ENCODE measurements at places on chromosomes 3 and 15.

- DNase-seq = no peak
Observed at GRCh38 chr15:29656636-29657475, 165.4 kb downstream of the TJP1 start.

GRCh38 chr3:150779402-150779858, 16.5 kb upstream of the SIAH2 start:
- DNase-seq = no peak

GRCh38 chr3:43794776-43795175, 104.0 kb downstream of the ABHD5 start:
- DNase-seq = no peak

GRCh38 chr3:137709011-137709601, 55.0 kb upstream of the SOX14 start:
- no peak for DNase-seq

- DNase-seq = no peak
Observed at GRCh38 chr3:51955175-51955892, at the start of gene GPR62. Gene GPR62 (plus strand): TSS chr3:51955381. CDS start chr3:51955653, 272 bp downstream.

DNA sequence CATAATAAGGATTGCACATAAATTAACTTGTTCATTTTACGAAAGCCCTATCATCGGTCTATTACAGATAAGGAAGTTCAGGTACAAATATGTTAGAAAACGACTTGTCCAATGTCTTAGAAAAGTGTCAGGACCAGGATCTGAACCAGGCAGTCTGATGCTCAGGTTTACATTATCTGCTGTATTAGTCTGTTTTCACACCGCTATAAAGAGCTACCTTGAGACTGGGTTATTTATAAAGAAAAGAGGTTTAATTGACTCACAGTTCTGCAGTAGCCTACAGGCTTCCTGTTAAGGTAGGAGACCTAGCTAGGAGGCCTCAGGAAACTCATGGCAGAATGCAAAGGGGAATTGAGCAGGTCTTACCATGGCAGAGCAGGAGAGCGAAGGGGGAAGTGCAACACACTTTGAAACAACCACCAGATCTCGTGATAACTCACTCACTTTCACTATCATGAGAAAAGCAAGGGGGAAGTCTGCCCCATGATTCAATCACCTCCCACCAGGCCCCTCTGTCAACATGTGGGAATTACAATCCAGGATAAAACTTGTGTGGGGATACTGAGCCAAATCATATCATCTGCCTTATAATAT, 45.8 kb upstream of the GOLIM4 start:
- DNase-seq = no peak

- no peak for DNase-seq
Observed at GRCh38 chr3:171346582-171347300, 113.5 kb downstream of the TNIK start.

DNA sequence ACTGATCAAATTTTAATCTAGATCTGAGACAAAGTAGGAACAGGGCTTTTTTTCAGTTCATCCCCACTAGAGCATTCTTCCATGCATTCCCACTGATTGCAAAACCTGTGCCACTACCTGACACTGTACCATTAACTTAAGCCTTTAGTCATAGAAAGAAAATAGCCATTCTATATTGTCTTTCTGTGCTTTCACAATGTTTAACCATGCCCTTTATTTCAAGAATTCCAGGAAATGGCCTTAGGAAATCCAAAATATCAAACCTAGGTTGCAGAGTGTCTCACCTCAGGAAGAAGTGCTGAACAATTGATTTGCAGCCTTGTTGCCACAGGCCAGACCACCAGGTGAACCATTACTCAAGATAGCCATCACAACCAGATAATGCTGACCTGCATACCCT, 56.2 kb upstream of the TGFBR2 start:
- DNase-seq = no peak

- DNase-seq = no peak
Observed at GRCh38 chr3:19527746-19528145, 379.4 kb downstream of the KCNH8 start.

DNA sequence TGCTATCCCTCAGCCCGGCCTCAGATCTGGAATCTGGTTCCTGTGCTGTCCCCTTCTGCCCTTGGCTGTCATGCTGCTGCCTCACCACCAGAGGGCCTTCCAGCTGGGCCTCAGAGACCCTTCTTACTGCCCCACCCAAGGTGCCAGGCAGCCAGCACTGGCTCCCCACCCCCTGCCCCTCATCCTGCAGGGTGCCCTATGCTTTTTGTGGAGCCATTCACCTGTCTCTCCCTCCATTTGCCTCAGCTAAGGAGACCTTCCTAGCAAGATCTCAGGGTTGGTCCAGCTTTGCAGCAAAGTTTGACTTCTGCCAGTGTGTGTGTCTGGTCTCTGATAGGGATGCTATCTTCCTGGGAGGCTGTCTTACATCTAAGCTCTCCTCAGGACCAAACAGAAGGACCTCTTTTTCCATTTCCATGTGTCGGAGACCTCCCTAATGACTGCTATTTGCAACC, 1.9 kb upstream of the VWA5B2 start:
- peak; percentile 22 for DNase-seq

- no peak for DNase-seq
Observed at GRCh38 chr3:112379020-112379690, 46.2 kb downstream of the CD200 start.

DNA sequence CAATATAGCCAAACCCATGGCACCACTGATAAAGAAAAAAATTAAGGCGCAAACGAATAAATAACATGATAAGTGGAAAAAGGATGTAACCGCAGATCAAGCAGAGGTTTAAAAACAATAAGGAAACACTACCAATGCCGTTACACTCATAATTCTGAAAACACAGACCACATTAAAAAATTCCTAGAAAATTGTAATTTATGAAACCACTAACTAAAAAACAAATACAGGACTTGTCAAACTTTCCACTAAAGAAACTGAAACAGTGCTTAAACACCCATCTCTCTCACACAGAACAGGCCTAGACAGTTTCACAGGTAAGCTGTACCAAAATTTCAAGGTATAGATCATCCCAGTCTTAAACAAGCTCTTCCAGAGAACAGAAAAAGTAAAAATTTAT, 28.4 kb downstream of the PCSK6 start:
- no peak for DNase-seq

- DNase-seq = no peak
Observed at GRCh38 chr15:82181371-82181770, 81.2 kb downstream of the EFL1 start.

DNA sequence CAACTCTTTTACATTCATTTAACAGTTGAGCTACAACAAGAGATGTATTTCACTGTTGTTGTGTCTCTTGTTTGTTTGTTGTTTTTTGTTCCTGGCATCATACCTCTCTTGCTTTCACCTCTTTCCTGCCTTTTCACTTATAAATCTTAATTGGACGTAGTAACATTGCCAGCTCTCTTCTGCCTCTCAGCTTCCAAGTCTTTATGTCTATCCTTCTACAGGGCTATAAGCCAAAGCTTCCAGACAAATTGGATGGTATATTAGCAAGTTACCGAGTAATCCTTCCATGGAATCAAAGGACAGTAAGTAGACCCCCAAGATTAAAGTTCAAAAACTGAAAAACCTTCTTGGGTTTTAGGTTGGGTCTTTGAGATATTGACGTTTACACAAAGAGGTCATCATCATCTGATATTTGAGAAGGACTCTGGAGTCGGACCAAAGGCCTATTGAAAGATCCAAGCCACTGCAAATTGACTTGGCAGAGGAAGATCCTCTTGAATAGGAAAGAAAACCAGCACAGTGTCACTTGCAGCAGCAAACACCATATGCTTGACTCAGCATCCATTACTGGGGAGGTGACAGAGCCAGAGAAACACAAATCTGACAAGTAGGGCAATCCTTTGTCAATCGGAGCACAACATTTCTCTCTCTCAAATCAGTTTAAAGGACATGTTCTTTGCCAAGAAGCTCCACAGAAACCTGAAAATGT, 648.5 kb upstream of the NR2F2 start:
- DNase-seq = no peak

DNA sequence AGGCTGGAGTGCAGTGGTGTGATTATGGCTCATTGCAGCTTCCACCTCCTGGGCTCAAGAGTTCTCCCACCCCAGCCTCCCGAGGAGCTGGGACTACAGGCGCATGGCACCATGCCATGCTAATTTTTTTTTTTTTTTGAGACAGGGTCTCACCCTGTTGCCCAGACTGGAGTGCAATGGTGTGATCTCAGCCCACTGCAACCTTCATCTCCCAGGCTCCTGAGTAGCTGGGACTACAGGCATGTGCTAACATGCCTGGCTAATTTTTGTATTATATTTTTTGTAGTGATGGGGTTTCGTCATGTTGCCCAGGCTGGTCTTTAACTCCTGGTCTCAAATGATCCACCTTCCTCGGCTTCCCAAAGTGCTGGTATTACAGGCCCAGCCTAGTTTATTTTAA, 4.0 kb downstream of the TEX9 start:
- DNase-seq = no peak

DNA sequence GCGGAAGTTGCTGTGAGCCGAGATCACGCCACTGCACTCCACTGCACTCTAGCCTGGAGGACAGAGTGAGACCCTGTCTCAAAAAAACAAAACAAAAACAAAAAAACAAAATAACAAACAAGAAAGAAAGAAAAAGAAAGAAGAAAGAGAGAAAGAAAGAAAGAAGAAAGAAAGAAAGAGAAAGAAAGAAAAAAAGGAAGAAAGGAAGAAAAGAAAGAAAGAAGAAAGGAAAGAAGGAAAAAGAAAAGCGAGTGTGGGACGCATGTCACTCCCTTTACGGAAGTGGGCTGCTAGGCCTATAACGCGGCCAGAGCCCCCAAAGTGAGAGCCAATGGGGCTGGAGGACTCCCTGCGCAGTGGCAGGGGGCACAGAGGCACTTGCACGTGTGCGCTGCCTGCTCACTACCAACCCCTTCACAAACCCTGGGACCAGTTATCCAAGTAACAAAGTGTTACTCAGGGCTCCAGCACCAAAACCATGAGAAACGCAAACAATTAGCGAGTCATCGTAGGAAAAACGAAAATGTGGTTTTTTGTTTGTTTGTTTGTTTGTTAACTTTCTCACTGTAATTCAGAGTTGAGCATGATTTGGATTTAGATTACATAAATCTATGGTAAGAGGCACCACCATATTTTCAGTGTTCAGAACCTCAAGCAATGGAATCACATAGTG, 40.8 kb upstream of the ATP1B3 start:
- no peak for DNase-seq

DNA sequence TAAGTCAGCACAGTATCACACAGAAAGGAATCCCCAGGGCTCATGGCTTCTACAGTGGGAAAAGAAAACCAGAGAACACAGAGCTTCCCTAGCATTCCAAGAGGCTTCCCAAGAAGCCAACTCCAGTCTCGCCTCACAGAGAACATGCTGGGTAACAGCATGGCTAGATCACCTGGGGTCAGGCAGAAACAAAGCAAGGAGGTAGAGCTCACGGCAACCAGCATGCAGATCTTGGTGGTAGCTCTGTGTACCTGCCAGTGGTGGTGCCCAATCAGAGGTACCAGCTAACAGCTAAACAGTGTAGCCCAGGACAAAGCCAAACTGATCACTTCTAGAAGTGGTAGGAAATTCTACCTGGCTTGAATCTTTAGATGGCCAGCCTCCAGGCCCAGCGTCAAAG, 31.3 kb downstream of the POLQ start:
- DNase-seq = no peak

DNA sequence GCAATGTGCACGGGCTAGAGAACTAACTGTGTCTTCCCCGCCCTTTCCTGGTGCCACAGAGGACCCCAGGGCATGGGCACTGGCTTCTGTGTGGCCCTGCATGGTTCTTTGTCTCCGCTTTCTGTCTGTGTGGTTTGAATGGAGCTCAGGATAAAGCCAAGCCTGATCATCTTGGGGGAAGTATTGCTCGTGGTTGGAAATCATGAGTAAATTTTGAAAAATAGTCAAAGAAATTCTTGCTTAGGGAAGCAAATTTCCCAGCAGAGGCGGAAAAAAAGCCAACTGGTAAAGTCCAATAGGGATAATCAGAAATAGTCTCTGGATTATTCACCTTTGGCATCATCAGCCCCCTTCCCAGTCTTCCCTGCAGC, 55.4 kb downstream of the MAGEF1 start:
- no peak for DNase-seq

DNA sequence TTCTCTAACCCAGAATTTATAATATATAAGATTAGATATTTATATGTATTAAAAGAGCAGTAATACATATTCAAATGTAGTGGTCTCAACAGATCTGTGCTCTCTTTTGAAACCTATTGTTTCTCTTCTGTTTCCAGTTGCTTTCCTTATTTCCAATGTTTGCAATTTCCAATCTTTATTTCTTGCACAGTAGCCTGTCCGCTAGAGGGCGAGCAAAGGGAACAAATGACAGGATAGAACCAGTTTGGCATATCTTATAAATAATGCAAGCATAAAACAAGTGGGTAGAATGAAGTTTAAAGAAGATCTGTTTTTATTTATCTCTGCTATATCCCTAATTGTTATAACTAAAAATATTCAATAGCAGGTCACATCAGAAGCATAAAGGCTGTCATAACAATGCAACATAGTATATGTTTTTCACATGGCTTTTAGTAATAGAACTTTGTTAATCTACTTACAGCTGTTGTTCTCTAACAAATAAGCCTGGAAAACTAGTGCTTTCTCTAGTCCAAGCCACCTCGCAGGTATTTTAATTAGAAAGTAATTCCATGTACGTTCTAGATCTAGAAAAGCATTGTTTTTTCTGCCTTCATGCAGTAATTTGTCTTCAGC, 15.1 kb upstream of the TCAIM start:
- DNase-seq = peak; percentile 6

GRCh38 chr3:40047406-40047805, 238.0 kb downstream of the MYRIP start:
- no peak for DNase-seq

DNA sequence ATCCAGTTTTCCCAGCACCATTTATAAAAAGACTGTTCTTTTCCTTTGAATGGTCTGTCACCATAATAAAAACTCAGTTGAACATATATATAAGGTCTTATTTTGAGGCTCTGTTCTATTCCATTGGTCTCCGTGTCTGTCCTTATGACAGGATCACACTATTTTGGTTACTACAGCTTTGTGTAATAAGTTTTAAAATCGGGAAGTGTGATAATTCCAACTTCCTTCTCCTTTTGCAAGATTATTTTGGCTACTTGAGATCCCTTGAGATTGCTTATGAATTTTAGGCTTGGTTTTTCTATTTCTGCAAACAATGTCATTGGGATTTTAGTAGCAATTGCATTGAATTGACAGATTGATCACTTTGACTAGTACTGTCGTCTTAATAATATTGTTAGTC, 35.7 kb downstream of the SACM1L start:
- no peak for DNase-seq

GRCh38 chr3:187669675-187670504, at the start of gene SST:
Gene SST (minus strand): TSS chr3:187670394. CDS start chr3:187670291, 103 bp downstream.
- DNase-seq = no peak

GRCh38 chr3:170425491-170426239, 7.0 kb downstream of the CLDN11 start:
- DNase-seq = no peak

- DNase-seq = no peak
Observed at GRCh38 chr3:194572944-194573491, 60.2 kb downstream of the TMEM44 start.

- DNase-seq = no peak
Observed at GRCh38 chr3:130773366-130773765, 26.7 kb upstream of the PIK3R4 start.
